Pancreas (tissue), 10 donors: ENCODE measurements at places on chromosomes 2 and 18.
A peak's percentile ranks its signal among the peaks of the same experiment; 100 is the strongest.

DNA sequence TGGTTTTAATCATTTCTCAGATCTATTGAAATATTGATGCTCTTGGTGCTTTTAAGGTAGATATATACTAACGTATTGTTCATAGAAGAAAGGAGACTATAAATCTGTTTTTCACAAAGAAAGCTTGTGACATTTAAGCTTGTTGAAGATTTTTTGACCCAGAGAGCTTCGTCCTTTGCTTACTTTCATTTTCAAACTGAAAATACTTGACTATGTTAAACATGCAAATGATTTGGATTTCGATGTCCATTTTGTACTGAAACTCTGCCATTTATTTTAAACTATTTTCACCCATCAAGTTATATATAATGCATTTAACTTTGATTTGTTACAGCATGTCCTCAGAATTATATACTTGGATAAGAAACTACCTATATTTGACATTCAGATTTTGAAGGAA lies 85.2 kb downstream of the SLC4A10 start:
- DNase-seq: no peak

DNA sequence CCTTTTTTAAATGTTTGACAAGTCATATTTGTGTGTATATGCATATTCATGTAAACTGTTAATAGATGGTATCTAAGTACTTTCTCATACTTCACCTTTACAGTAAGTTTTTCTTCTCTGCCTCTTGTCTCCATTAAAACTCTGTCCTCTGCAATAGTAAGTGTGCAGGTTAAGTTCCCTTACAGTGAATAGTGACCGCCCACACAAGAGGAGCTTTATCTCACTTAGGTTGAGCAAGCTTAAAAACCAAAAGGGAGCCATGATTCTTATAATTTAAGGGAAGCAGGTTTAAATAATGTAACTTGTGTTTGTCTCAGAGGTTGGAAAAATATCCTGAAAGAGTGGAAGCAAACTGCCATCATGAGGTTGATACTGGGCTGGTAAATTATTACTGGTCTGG lies 61.3 kb downstream of the MRPS9 start:
- no peak for DNase-seq

- DNase-seq: no peak
These were observed 440.8 kb upstream of the RGPD4 start for GRCh38 chr2:107385921-107386320.

- peak; percentile 31 for DNase-seq
These were observed 70.4 kb upstream of the CYP1B1 start for GRCh38 chr2:38146275-38146906.

- DNase-seq: no peak
These were observed 112.4 kb upstream of the TRIB2 start for GRCh38 chr2:12604341-12604740.

DNA sequence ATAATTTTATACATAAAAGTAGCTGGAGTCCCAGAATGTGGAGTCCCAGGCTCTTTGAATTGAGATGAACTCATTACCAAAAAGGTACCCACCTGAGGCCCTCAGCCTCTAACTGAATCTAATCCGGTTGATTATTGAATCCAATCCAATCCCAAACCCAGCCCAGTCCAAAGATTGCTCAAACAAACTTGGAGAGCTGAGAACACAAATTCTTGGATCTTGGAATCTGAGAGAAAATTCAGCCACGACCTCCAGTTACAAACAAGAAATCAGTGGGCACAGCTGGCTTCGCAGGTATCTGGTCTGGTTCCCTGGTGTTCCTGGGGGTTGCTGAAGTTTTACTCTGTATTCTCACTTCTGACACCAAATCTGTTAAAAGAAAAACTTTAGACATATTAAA lies 28.4 kb upstream of the RHOB start:
- DNase-seq: no peak

DNA sequence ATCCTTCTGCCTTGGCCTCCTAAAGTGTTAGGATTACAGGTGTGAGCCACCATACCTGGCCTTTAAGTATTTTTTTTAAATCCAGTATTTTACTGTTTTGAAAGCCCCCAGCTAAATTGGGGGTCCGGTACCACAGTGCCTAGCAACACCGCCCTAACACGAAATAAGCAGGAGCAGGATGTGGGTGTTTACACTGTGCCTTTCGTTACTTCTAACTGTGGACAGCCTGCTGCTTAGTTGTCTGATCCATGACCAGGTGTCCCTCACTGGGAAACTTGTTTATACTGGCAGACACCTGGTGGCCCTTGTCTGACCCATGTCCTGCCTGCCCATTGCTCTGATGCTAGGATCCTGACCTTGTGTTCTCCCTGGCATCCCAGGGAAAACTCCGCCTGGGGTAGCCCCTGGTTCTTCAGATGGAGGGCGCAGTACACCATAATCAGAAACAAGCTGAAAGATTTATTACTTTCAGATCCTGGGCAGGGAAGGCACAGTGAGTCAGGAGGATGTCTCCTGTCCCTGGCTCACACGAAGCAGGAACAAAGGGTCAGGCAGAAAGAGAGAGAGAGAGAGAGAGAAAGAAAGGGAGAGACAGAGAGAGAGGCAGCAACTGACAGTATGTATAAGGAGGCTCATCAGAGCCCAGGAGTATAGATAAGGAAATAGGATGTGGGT lies 55.7 kb downstream of the NCAPH start:
- no peak for DNase-seq

GRCh38 chr2:241000831-241001321 lies 2.5 kb downstream of the SNED1 start:
- peak; percentile 17 for DNase-seq

GRCh38 chr2:231713730-231714638 lies 5.7 kb downstream of the PTMA start:
- peak; percentile 95 for DNase-seq

DNA sequence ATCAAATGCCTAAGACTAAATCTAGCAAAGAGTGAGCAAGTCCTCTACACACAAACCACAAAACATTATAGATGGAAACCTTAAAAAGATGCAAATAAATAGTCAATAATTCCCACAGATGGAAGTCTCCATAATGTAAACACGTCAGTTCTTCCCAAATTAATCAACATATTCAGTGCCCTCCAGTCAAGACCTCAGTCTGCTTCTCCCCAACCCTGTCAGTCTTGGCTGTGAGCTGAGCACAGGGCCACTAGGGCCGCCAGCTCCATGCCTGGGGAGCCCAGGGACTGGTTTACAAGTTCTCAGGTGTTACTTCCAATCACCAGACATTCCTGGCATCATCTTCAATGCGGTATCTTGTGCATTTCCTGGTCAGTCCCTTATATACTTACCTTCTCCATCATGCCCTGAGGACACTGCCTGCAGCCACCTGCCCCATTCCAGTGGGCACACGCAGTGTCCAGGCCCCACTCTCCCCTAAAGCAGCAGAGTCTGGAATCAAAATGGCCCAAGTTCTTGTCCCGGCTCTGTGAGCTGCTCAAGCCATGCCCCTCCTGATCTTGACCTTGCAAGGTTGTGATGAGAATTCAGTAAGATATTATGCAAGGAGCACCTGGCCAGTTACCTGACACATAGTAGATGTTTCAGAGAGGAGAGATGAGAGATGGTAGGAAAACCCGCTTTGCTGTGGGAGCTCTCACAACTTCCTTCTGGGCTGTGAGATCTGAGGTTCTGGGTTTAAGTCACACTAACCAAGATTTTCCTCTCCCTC lies 207.9 kb upstream of the RAB6C start:
- no peak for DNase-seq

DNA sequence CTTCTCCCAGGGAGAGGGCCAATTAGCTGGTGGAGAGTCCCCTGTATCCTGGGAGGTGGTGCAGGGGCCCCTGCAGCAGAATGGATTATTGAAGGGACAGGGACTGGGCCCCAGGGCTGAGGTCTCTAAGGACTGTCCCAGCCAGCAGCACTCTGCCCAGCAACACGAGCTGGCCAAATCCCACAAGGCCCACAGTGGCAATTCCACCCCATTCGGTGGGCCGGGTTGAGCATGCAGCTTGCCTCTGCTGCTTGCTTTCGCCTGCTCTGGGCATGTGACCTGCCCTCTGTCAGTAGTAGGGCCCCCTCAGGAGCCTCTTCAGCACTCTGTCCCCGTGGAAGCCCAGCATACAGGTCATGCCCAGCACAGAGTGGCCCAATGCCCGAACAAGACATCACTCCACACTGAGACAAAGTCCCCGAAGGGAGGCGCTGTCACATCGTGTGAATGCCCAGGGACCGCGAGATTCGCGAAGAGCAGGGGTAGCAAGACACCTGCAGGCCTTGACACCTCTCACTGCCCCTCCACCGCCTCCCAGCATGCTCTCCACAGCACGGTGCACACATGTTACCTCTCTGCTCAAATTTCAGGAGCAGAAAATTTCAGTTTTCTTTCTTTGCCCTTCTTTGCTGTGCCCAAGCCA lies 65.4 kb downstream of the CRACDL start:
- DNase-seq: no peak

DNA sequence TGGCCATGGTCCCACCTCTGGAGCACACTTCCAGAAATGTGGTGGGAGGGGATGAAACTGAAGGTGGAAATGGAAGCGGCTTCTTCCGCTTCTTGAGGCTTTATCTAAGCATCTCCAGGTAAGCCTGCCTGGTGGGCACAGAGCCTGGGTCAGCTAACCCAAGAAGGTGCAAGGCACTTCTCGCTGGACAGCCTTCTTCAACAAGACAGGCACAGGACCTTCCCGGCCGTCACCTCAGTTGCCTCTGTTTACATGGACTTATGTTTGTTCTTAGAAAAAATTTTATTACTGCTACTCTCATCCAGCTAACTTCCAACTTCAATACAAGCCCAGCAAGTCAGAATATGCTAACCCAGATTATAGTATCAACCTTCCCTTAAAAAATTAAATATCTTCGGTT lies 51.9 kb downstream of the SRD5A2 start:
- no peak for DNase-seq

DNA sequence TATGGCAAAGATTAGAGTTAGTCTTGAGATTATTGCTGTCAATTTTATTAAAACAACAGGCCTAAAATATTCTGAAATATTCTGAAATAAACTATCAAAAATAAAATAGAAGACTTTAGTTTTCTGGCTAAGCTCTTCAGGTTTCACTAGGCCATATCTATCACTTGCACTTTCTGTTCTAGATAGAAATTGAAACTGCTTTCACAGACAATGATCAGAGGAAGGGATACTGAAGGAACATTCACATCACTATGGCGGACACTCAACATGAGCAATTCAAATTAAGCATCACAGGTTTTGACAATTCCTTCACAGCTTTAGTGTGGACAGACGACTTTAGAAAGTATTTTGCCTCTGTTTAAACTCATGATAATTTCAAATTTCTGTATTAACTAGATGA lies 586.4 kb upstream of the REG3G start:
- no peak for DNase-seq

- no peak for DNase-seq
These were observed 583.3 kb downstream of the SATB2 start for GRCh38 chr2:198874472-198874858.

DNA sequence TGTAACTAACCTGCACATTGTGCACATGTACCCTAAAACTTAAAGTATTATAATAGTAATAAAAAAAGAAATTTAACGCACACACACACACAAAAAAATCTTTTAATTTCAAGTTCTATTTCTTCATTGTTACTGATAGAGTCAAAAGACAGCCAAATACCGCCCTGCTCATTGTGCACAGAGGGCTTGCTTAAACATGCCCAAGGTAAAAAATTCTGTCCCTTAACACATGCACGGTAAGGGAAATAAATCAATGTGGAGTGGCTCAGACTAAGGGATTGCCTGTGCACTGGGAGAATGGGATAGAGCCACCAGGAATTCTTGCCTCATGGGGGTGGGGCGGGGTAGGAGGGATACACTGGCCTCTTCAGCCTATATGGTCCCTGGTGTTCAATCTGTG lies 468.0 kb downstream of the NUP35 start:
- DNase-seq: no peak
